Naive thymus-derived CD8-positive, alpha-beta T cell (primary cell): ENCODE measurements at places on chromosomes 2 and 18. TPM values are rescaled to one million over a fixed set of nuclear protein-coding genes. Genes with fewer than 3 reads are reported as not detected.

DNA sequence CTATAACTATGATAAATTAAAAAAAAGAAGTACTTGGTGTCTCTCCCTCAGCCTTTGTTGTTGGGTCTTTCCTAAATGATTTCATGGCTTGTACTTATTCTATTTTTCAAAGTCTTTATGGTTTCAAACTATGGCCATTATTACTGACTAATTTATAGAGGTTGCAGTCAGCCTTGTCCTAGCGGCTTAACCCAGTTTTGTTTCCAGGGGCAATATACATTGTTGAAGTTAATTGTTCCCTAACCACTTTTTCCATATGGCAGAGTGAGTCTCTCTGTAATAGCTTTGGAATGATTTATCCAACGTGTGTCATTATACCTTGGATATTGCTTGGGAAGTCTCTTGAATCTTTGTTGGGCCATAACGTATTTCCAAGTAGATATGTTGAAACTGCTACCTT lies 408.8 kb downstream of the HRH4 start:
- H3K36me3 ChIP-seq, result no peaks in the 10 kb centered on the region
- DNase-seq, result no peak
- H3K27me3 ChIP-seq, result no peaks in the 10 kb centered on the region
- H3K27ac ChIP-seq, result no peak overlapping the region
- no peaks in the 10 kb centered on the region for H3K4me1 ChIP-seq

GRCh38 chr2:159559034-159559433 lies 57.3 kb downstream of the BAZ2B start:
- H3K36me3 ChIP-seq, result peaks cover under 1% of the 10 kb centered on the region
- no peaks in the 10 kb centered on the region for H3K27me3 ChIP-seq
- no peaks in the 10 kb centered on the region for H3K4me1 ChIP-seq
- no peak overlapping the region for H3K4me3 ChIP-seq

Gene SERPINB3
- polyA plus RNA-seq, result not detected

Gene MDH1B
- polyA plus RNA-seq, result 0.16 TPM

DNA sequence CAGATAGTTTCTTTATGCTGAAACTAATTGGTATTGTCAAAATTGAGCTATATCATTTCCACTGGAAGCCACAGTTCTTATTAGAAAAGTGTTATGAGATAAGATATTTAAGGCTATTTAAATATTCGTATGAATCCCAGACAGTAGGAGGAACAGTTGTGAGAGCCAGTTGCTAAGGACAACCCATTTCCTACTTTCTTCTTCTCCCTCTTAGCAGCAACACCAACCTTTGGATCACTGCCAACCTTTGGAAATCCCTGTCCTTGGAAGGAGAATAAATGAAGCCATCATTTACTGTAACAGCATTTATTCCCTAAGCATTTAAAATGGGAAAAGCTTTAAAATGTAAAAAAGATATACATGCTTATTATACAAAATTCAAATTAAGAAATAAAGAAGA lies 85.8 kb downstream of the PLCL1 start:
- peaks cover 9% of the 10 kb centered on the region for H3K4me1 ChIP-seq
- H3K4me3 ChIP-seq, result no peak overlapping the region
- no peak for DNase-seq
- no peak overlapping the region for H3K27ac ChIP-seq
- peaks cover 2% of the 10 kb centered on the region for H3K36me3 ChIP-seq

Gene SPHKAP
- not detected for polyA plus RNA-seq

DNA sequence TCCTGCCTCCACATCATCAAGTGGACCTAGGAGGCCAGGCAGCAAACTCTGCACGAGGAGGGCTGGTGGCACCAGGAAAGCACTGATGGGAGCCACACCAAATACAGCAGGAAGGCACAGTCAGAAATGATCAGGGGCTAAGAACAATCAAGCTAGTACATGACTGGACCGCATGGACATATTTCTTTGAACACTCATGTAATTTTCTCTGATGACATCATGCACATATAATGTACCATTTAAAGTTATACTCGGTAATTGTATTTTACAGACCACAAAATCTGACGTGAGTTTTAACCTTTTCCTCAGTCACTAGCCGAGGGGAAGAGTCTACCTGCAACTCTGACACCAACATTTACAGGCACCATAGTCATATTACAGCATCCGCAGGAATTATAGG lies 76.7 kb downstream of the XDH start:
- no peak for DNase-seq
- H3K27ac ChIP-seq, result no peak overlapping the region
- H3K4me1 ChIP-seq, result no peaks in the 10 kb centered on the region
- H3K4me3 ChIP-seq, result no peak overlapping the region
- H3K27me3 ChIP-seq, result peaks cover 4% of the 10 kb centered on the region
- no peaks in the 10 kb centered on the region for H3K36me3 ChIP-seq

Gene FBLN7
- 0.92 TPM for polyA plus RNA-seq

- peaks cover 25% of the 10 kb centered on the region for H3K27me3 ChIP-seq
- DNase-seq, result no peak
- no peaks in the 10 kb centered on the region for H3K4me1 ChIP-seq
- no peak overlapping the region for H3K27ac ChIP-seq
- H3K36me3 ChIP-seq, result no peaks in the 10 kb centered on the region
Observed at GRCh38 chr2:176677746-176678265, 408.6 kb downstream of the MTX2 start.

GRCh38 chr18:62420513-62421209 lies 95.6 kb downstream of the TNFRSF11A start:
- H3K36me3 ChIP-seq, result peaks cover 3% of the 10 kb centered on the region
- peak overlapping the region; percentile 79 for H3K4me3 ChIP-seq
- H3K27ac ChIP-seq, result peak overlapping the region; percentile 87
- H3K27me3 ChIP-seq, result no peaks in the 10 kb centered on the region

GRCh38 chr2:167215595-167215994 lies 327.3 kb downstream of the XIRP2 start:
- H3K27me3 ChIP-seq, result peaks cover 2% of the 10 kb centered on the region
- no peaks in the 10 kb centered on the region for H3K36me3 ChIP-seq
- H3K27ac ChIP-seq, result no peak overlapping the region
- no peak for DNase-seq

GRCh38 chr2:169345486-169346437 lies 16.6 kb downstream of the LRP2 start:
- no peak overlapping the region for H3K27ac ChIP-seq
- peaks cover 11% of the 10 kb centered on the region for H3K27me3 ChIP-seq
- no peaks in the 10 kb centered on the region for H3K36me3 ChIP-seq
- no peak for DNase-seq
- no peaks in the 10 kb centered on the region for H3K4me1 ChIP-seq
- H3K4me3 ChIP-seq, result no peak overlapping the region

Gene C2orf68
- 15.7 TPM for polyA plus RNA-seq

DNA sequence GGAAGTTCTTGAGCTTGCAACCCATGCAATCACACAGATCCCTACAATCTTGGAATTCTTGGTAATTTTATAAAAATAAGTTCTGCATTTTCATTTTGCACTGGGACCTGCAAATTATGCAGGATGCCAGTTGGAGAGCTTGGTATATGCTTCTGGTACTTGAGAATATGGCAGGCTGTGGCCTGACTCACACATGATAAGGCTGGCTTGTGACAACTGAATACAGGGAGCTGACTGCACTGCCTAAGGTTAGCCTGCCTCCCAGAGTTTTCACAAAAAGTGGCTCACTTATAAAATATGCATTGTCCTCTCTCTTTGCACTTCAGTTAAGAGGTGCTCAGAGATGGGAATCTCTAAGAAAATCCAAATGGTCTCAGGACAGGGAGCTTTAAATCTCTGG lies 265.5 kb upstream of the KCNJ3 start:
- H3K4me3 ChIP-seq, result no peak overlapping the region
- no peaks in the 10 kb centered on the region for H3K36me3 ChIP-seq
- H3K27me3 ChIP-seq, result no peaks in the 10 kb centered on the region
- H3K27ac ChIP-seq, result no peak overlapping the region

- no peak overlapping the region for H3K4me3 ChIP-seq
- no peaks in the 10 kb centered on the region for H3K36me3 ChIP-seq
- H3K27me3 ChIP-seq, result no peaks in the 10 kb centered on the region
- no peak for DNase-seq
- no peak overlapping the region for H3K27ac ChIP-seq
Observed at GRCh38 chr2:143336719-143337210, 207.5 kb downstream of the ARHGAP15 start.

Gene IL36B
- not detected for polyA plus RNA-seq

Gene ZNF142
- polyA plus RNA-seq, result 2.3 TPM
